ENCODE measurements at places on chromosomes 6 and 20.

- DNase-seq: no peak
Measured at GRCh38 chr20:2333821-2334220, 38.0 kb downstream of the TGM3 start.

GRCh38 chr6:25061289-25061936 is 125.7 kb upstream of the RIPOR2 start:
- no peak for DNase-seq

DNA sequence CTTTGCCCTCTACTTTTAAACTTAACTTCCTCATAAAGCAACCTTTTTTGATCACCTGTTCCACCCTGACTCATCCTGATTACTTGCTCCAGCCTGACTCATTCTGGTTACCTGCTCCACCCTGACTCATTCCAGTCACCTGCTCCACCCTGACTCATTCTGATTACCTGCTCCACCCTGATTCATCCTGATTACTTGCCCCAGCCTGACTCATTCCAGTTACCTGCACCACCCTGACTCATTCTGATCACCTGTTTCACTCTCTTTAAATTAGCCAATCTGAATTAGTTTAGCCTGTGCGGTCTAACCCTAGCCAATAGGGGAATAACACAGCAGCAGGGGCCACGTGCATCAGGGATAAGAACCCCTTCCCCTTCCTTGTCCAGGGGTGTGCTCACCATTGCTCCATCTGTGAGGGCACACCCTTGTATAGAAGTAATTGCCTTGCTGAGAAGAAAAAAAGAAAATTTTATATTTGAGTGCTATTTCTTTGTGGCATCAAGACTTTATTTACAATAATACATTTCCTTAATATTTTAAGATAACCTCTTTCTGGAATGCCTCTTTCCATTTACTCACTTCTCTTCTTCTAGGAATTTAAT is 17.9 kb downstream of the HLA-G start:
- no peak for DNase-seq

GRCh38 chr6:137001977-137002302 is 42.8 kb downstream of the IL20RA start:
- DNase-seq: no peak

DNA sequence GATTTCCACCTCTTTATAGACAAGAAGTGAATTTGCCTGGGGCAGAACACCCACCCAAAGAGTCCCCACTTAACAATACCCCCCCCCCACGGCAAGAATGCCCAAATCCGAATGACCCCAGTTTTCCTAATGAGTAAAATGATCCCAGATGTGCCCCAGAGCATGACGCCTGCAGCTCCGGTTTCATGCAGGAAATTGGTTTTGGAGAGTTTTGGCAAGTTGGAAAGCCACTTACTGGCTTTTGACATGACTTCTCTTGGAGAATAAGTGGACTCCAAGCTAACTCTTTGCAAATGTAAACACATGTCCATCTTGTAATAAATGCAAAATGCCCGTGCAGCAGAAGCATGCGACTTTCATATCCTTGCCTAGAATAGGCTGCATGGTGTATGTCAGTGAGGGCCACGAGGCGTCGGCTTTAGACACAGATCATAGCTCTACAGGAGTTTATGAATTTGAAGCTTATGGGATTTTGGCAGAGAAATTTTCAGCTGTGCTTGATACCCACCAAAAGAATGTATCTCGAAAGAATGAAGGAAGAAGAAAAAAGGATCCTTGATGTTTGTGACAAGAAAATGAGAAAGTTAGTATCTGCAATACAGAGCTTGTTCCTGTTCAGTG is 24.2 kb downstream of the EDN3 start:
- no peak for DNase-seq
